ENCODE measurements at places on chromosomes 3 and 15.

DNA sequence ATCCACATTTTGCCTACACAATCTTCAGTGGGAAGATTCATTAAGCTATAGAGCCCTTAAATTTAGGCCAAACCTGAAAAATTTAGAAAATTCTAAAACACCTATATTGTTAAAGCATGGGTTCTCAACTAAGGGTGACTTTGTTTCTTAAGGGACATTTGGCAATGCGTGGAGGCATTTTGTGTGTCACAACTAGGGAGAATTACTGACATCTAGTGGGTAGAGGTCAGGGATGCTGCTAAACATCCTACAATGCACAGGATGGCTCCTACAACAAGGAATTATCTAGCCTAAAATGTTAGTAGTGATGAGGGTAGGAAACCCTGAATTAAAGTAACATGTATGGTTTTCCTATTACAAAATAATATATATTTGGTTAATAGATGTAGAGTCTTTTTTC lies 55.8 kb downstream of the TBC1D5 start:
- DNase-seq, result no peak

GRCh38 chr3:183576487-183577107 lies 21.1 kb upstream of the KLHL6 start:
- DNase-seq, result no peak

- no peak for DNase-seq
Measured at GRCh38 chr3:74054566-74054965, 429.8 kb upstream of the PDZRN3 start.

DNA sequence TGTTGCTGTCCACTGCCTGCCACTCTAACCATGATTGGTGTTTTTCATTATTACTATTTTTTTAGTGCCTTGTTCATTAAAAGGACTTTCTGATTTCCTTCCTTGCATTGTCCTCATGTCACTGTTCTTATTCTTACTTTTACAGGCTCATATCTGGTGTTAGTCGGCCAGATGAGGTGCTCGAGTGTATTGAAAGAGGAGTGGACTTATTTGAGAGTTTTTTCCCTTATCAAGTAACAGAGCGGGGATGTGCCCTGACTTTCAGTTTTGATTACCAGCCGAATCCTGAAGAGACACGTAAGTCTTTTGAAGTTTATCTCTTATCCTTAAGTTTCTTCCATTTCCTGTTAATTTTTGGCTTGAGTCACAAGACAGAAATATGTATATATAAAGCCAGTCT lies 23.2 kb downstream of the QTRT2 start:
- no peak for DNase-seq

GRCh38 chr3:5022187-5022965 lies 43.1 kb downstream of the BHLHE40 start:
- DNase-seq, result no peak

All from stimulated activated CD4-positive, alpha-beta T cell treated with anti-CD3 and anti-CD28 coated beads, Interleukin-15, amount 100 ng/mL, for 1 hour (primary cell).